ENCODE measurements at places on chromosomes 13 and 19. TPM values are rescaled to one million over a fixed set of nuclear protein-coding genes. Genes with fewer than 3 reads are reported as not detected.

DNA sequence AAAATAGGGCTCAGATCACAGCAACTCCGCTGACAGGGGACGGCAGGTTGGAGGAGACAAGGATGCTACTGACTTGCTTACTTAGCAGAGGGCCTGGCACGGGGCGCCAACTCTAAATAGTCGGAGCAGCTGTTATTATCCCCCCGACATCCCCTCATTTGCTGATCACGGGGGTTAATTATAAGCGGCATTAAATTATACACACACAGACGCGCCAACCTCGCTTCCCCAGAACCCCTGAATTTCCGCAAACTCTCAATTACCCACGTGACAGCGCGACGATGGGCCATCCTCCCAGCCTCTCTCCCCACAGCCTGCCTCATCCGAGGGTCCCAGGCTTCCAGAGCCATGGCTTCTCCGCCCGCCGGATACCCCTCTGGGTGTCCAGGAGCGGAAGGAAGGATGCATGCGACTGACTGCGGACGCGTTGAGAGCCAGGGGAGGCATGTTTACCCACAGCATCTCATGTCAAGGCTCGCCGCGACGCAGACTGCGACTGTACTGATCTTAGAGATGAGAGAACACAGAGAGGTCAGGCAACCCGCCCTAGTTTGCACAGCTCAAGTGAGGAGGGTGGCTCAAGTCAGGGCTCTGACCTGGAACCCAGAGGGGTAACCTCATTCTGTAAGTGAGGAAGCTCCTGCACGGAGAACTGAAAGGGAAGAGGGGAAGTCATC, 5.7 kb downstream of the PTPRS start:
- DNase-seq, result no peak

DNA sequence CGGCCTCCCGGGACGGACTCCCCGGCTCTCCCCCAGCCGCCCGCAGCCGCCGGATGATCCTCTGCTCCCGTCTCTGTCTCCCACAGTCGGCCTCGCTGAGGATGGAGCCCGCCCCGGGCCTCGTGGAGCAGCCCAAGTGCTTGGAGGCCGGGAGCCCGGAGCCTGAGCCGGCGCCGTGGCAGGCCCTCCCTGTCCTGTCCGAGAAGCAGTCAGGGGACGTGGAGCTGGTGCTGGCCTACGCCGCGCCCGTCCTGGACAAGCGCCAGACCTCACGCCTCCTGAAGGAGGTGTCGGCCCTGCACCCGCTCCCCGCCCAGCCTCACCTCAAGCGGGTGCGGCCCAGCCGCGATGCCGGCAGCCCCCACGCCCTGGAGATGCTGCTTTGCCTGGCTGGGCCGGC, 6.8 kb downstream of the ADAT3 start:
- no peak for DNase-seq

DNA sequence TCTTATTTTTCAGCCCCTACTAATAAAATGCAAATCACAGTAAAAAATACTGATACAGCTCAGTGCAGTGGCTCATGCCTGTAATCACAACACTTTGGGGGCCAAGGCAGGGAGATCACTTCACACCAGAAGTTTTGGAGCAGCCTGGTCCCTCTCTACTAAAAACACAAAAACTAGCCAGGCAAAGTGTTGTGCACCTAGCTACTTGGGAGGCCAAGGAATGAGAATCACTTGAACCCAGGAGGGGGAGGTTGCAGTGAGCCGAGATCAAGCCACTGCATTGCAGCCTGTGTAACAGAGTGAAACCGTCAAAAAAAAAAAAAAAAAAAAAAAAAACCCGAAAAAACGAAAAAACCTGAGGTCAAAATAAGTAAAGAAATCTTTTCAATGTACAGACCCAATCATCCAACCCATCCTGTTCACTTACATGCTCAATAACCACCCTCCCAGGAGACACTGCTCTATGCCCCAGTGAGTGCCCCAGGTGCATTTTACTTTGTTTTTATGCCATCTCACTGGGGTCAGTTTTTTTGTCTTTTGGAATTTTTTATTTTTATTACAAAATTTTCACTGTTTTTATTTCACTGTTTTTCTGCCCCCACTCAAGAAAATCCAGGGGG, 107.0 kb downstream of the ZNF486 start:
- DNase-seq, result no peak

DNA sequence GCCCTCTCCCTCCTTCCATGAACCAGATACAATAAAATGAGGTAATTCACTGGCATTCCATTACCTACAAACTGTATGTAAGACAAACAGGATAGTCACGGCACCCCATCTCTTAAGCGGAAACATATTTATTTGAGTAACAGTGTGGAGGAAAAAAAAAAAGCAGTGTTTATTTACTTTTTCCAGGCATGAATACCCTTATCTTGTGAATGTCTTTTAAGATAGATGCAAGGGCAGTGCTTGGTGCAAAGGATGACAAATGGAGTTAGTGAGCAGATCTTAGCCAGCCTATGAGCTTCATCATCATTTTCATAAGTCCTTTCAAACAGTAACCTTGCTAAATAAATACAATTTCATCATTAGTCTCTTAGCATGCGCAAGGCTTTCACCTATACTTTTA, 1661.8 kb upstream of the SPRY2 start:
- no peak for DNase-seq

Gene CRB3
- total RNA-seq, result not detected

Gene TMIGD2
- total RNA-seq, result 0.57 TPM

Gene SELENOV
- not detected for total RNA-seq

Gene KLK12
- not detected for total RNA-seq

Measured in myocyte (in vitro differentiated cells).